Brain pericyte (primary cell): ENCODE measurements at places on chromosomes 16 and 17.

DNA sequence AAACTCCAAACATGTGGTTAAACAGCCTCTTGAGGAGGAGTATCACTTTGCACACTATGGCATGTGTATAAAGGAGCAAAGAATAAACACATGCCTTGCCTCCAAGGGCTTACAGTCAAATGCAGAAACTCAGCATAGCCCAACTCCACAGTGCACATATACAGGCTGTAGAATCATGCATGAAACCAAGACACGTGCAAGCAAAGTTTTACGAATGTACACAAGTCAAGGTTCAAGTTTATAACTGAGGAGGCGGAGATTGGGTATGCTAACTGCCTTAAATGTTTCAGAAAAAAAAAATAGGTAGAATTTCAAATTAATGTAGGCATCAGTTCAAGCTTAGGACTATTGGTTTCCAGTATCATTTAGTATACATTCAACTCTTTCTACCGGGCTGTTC is 321.1 kb downstream of the SOX9 start:
- DNase-seq, result no peak

GRCh38 chr17:36880268-36880905 is 56.9 kb upstream of the LHX1 start:
- no peak for DNase-seq

DNA sequence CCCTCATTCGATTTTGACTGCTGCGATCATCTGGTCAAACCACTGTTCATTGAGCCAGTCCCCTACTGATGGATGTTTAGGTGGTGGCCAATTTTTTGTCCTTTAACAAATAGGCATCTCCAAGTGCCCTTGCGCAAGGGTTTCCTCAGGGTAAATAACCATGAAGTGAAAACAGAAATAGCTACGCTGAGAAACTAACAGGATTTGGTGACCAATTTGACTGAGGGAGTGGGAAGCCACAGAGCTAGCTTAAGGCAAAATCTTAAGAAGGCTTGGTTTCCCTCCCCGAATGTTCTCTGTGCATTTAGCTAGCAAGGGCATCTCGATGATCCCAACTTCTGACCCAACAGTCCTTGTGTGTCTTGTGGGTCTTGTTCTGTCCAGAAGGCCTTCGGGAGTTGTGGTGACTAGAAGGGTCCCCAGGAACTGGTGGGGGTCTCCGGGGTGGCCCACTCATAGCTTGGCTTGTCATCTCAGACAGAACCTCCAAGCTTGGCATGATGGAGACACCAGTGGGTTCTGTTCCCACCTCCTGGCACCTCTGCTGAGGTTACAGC is 117.2 kb downstream of the SOCS1 start:
- no peak for DNase-seq

DNA sequence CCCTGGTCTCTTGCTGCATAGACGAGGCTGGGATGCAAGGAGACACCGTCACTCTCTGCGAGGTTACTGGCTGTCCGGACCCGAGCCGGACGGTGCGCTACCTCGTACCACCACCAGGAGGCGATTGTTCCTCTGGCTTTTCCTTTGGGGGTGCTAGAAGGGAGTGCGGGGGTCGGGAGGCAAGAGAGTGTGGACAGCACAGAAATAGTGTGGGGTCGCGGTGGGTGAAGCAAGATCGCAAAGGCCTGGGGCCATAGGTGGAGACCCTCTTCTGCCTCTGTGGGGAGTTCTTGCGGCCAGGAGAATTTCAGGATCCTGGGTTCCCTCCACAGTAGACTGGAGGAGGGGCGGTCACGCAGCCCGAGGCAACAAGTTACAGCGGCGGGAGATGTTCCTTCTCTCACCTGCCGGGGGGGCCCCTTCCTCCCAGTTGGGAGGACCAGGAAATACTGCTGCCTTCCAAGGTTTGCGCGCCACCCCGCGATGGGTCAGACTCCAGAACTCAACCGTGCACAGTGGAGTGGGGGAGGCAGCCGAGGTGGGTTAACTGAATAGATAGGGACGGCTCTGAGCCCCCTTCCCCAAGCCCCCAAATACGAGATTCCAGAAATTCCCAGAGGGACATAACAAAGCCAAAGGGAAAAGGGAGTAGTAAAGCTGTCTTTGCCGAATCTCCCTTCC is 6.9 kb downstream of the PHOSPHO1 start:
- DNase-seq, result no peak

DNA sequence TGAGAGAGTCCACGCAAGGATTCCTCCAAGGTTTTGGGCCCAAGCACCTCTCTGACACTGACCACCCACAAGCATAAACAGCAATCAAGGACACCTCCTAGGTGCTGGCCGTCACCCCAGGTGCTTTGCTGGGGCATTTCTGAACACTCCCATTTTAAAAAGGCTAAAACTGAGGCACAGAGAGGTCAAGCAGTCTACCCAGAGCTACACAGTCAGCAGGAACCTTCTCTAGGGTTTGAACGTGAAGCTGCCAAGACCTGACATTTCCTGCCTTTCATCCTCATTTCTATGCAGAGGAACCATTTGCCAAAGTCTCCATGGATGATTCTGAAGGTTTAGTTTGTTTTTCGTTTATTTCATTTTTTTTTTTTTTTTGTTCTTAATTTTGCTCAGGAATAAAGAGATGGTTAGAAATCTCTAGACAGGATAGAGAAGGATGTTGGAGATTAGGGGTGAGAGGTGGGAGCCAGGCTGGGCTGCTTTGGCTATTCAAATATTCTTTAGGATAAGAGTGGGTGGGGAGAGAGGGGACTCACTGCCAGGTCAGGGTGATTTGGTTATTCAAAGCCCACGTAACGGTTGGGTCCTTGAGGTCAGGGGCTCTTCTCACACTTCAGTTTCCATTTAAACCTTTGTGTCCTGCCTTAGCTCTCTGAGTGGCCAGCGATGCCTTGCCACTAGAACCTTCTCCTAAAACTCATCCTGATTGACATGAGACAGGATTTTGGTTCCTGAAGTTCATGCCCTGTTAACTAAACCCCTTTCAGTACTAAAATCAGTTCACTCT is 6.2 kb downstream of the PLCG2 start:
- DNase-seq, result no peak

GRCh38 chr16:50478773-50479149 is 69.4 kb upstream of the NKD1 start:
- no peak for DNase-seq

DNA sequence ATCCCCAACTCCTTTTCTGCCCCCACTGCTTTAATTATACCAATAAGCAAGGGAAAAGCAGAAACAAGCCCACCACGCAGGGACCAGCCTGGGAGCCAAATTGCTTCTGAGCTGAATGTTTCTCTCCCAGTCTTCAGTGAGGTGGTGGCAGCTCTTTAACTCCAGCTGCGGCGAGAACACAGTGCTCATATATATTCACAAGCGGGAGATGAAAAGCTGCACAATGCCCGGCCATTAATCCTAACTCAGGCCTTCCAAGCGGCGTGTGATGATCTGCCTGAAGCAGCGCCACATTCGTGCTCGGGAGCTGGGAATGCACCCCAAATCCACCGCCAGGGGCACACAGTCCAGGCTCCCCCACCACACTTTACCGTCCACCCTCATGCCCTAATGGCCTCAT is 203.7 kb upstream of the SDK2 start:
- no peak for DNase-seq

DNA sequence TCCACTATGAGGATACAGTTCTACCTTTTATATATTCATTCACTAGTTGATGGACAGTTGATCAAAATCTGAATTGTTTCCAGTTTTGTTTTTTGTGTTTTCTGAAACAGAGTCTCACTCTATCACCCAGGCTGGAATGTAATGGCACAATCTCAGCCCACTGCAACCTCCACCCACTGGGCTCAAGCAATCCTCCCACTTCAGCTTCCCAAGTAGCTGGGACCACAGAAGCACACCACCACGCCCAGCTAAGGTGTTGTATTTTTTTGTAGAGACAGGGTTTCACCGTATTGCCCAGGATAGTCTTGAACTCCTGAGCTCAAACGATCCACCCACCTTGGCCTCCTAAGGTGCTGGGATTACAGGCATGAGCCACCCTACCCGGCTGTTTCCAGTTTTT is 21.0 kb downstream of the LSM12 start:
- no peak for DNase-seq

GRCh38 chr17:41793784-41794539 is 7.5 kb upstream of the JUP start:
- peak; percentile 47 for DNase-seq

DNA sequence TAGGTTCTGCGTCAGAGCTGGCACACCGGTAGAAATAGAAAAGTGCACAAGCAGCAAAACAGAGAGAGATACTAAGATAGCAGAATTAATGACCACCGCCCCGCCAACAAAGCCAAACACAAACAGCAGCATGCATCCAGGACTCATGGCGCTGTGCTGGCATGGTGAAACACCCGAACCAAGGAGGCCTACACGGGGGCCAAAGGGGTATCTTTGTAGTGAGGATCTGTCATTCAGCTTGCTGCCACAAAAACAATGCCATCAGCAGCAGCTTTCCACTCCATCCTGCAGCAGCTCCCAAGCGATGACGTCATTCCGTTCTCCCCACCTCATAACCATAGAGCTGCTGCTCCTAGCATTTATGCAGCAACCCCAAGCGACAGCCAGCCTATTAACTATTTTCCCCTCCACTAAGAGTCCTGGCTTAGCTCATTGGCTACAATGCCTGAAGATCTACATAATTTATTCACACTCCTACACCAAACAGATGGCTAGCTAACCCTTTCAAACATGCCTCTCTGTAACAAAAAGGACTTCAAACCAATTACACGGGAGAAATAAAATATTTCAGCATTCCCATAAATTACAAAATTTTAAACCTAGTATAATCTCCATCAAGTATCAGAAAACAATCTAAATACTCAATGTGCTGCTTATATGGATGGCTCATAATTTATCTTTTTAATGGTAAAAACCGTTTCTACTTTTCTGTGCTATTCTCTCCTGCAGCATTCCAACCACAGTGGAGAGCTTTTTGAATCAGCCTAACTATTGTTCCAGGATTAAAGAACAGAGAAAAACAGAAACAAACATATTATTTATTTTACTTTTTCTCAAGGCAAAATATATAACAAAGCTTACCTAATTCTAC is 73.9 kb downstream of the SPAG9 start:
- peak; percentile 64 for DNase-seq

DNA sequence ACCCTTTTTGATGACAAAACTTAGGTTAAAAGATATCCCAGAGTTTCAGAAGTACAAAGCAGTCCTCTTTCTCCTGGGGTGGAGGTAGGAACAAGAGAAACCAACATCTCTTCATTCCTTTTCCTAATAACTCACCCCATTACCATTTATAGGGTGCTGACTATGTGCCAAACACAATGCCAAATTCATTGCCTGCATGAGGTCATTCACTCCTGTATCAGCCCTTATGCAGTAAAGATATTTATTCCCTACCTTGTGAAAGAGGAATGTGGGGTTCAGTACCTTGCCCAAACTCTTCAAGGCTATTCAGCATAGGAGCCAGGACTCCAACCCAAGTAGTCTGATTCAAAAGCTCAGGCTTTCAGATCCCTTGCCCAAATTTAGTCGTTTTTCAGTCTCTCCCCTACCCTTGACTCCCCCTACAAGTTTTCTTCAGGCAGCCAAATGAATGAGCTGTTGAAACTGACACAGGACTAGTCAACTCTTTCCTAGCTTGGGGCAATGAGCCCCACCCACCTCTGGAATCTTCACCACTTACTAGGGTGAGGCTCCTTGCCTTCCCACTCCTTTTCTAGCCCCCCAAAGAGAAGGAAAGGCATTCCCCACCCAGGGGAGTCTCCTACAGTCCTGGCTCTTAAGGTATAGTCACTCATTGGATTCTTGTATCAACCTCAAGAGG is 5.9 kb downstream of the KRT14 start:
- no peak for DNase-seq

DNA sequence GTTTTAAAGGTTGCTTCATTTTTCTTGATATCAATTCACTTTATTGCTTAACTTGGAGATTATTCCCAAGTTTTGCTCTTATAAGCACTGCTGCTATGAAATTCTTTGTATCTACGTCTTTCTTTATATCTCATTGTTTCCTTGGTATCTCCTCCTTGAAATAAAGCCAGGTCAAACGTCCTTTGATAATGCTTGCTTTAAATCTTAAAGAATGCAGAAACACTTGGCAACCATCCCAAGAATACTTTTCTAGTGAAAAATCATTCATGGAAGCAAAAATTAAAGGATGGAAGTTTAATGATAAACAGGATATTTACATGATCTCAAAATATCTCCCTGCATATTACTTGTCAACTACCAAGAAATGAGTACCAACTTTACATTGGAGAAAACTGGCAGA is 175.2 kb downstream of the CPPED1 start:
- DNase-seq, result no peak

DNA sequence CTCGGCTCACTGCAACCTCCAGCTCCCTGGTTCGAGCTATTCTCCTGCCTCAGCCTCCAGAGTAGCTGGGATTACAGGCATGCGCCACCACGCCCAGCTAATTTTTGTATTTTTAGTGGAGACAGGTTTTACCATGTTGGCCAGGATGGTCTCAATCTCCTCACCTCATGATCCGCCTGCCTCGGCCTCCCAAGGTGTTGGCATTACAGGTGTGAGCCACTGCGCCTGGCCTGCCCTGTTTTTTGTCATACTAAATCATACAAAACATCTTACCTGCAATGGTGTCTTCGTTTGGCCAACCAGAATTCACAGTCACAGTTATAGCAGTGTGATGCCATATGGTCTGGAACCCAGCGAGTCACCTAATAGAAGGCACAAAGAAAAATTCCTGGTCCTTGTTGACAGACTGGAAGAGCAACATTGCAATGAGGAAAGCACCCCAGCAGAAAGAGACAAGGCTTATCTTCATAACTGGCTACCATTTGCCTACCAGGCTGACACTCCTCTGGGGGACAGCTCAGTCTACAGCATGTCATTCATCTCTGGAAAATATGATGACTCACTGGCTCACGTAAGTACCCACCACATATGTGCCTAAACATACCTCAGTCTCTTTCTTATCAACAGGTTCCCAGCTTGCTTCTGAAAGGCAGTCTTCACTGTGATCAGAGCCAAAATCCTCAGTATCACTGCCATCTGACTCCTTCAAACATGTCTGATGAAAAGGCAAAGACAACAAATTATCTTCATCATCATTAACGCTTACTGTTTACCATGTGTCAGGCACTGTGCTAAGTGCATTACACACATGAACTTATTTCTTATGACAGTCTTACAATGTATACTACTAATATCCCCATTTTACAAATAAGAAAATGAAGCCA is 4.3 kb upstream of the HSF5 start:
- DNase-seq, result no peak

GRCh38 chr17:10668775-10669174 is 11.7 kb upstream of the MYH3 start:
- DNase-seq, result no peak

DNA sequence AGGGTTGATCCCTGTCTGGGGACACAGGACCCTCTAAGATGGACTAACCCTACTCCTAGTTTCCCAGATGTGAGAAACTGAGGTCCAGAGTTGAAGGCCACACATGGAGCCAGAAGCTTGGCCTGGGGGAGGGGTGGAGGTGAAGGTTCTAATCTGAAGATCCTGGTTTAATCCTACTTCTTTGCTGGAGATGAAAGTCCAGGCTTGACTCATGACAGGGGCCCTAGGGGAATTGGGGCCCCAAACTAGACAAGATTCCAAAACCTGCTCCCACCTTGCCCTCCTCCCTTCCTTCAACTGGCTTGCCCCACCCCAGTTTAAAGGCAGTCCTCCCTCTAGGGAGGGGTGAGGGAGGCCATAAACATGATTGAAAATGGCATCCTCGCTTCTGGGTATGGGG is 21.6 kb downstream of the IGF2BP1 start:
- no peak for DNase-seq
